Fibroblast of the conjunctiva (primary cell): ENCODE measurements at places on chromosomes 7 and 10.
A peak's percentile ranks its signal among the peaks of the same experiment; 100 is the strongest.

GRCh38 chr10:112295853-112296830, 12.9 kb downstream of the TECTB start:
- DNase-seq, result peak; percentile 8

DNA sequence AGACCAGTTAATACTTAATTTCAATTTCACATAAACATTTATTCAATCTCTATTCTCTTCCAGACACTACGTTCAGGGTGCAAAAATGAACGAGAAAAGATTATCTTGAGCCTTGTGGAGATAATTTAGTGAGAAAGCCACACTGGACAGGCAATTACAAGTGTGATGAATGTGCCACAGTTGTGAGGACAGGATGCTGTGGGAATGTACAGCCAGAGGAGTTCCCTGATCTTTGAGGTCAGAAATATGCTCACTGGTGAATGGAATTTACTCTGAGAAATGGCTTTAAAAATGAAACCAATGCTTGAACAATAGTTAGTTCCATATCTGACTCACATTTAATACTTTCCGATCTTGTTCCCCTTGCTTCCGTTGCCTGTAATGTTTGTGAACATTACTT, 864.8 kb downstream of the GATA3 start:
- no peak for DNase-seq

DNA sequence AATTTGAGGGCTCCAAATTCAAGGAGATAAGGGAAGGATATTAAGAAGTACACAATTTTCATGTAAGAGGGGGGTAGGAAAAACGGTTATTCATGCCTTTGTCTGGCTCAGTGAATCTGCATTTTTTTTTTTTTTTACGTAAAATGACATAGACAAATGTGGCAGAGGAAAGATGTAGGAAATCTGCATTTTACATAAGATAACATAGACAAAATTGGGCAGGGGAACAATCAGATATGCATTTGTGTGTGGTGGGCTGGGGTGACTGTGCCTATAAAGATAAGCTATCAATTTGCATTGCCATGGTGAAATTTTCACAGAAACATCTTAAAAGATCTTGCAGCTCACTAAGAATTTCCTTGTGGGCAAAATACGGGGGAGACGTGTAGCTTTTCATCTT, 92.7 kb upstream of the GPR141 start:
- no peak for DNase-seq

DNA sequence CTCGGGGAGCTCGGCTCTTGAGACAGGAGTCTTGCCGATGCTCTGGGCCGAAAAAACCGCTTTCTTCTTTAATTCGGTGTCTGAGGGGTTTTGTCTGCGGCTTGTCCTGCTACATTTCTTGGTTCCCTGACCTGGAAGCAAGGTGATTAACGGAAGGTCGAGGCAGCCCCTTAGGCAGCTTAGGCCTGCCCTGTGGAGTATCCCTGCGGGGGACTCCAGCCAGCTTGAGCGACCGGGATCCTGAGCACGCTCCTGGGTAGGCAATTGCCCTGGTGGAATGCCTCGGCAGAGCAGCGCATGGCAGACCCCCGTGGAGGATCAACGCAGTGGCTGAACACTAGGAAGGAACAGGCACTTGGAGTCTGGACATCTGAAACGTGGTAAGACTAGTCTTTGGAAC, 30.5 kb upstream of the GHITM start:
- DNase-seq, result no peak

DNA sequence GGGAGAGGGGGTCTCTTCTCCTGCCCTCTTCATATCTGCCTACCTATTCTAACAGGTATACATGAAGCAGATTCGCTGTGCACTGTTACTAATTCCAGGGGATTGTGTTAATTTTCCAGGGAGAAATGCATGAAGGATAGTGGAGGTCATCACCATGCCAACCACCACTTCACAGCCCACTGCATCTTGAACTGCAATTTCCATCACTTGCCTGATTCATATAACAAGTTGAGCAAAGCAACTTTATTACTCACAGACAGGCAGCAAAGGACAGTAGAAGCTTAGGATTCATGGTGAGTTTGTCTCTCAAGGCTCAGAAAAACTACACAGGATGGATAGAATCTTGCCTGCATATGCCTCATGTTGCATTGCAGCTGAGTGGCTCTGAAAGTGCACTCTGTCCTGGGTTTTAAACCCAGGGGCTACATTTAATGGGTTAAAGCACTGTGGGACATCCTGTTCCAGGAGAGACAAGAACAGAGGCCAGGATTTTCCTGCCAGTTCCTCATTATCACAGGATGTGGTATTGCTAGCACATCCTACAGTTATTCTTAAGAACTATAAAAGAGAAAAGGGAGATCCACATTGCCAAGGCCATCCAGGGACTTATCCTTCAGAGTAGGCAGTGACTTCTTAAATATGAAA, 136.9 kb upstream of the PRSS1 start:
- DNase-seq, result no peak

DNA sequence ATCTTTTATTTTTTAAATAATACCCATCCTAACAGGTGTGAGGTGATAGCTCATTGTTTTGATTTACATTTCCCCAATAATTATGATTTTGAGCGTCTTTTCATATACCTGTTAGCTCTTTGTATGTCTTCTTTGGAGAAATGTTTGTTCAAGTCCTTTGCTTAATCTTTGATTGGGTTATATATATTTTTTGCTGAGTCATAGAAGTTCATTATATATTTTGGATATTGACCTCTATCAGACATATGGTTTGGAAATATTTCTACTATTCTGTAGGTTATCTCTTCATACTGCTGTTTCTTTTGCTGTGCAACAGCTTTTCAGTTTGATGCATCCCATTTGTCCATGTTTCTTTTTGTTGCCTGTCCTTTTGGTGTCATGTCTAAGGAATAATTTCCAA, 23.6 kb upstream of the HYAL4 start:
- no peak for DNase-seq

- DNase-seq, result peak; percentile 69
These were observed 46.9 kb downstream of the EGFR start for GRCh38 chr7:55065511-55066229.

DNA sequence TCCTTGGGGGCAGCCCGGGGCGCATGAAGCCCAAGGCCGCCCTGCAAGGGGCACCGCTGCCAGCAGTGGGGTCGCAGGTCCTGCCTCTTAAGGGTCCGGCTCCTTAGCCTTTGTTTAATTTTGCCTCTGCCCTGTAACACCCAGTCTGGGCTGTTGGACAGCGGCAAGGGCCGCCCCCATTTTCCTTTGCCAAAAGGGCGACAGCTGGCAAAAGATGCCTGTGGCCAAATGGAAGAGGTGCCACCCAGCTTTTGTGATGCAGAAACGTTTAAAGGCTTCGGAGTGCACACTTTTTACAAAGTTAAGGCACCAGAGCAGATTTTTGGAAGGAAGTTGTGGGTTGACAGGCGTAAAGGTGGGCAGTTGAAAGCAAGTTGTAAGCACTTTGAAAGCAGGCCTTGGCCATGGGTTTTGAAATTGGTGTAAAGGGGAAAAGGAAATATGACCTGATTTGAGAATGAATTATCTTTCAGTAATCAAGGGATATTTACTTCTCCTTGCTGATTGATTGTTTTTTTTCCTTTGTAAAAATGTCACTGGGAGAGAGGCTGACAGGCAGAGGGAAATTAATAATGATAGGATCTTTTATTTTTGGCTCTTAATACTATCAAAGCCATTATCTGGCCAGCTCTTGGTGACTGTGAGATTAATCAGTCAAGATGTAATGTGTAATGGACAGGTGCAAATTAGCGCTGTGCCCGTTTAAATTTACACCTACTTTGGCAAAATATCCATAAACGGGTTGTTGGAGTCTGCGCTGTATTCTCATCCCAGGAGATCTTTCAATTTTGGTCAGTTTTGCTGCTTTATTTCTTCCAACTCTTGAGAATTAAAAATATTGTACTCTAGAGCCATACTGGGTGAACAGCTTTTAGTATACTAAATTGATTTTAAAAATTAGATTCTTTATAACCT, 1.2 kb downstream of the CASD1 start:
- no peak for DNase-seq

GRCh38 chr10:103502849-103503660, 9.6 kb downstream of the NEURL1 start:
- DNase-seq, result no peak

GRCh38 chr10:117140525-117140902, 2.4 kb upstream of the VAX1 start:
- DNase-seq, result no peak

DNA sequence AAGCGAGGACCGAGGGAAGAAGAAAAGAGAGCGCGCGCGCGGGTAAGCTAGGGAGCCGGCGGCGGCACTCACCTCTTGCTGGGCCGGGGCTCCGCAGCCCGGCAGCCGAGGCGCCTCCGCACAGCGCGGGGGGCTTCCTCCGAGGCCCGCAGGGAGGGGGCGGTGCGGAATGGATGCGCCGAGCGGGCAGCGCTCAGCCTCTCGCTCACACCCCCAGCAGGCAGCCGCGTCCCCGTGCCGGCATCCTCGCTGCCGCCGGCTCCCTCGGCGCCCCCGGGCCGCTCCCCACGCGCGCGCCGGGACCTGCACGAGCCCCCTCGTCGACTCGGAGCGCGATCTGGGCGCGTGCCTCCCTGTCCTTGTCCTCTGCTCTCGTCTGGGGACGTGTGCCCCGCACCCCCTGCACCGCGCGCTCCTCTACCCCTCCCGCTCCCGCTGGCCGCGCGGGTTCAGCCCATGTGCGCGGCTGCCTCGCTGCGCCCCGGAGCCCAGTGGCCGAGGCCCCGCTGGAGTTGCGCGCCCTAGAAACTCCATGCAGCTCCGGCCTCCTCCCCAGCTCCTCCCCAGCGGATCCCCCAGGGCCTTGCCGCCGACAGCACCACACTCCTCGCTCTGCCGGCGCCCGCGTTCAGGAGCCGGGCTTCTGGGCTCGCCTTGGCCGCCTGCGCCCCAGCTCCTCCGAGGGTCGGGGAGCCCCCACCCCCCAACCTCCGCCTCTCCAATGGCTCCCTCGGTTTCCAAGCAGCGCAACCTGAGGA, 75.3 kb downstream of the CALN1 start:
- no peak for DNase-seq

DNA sequence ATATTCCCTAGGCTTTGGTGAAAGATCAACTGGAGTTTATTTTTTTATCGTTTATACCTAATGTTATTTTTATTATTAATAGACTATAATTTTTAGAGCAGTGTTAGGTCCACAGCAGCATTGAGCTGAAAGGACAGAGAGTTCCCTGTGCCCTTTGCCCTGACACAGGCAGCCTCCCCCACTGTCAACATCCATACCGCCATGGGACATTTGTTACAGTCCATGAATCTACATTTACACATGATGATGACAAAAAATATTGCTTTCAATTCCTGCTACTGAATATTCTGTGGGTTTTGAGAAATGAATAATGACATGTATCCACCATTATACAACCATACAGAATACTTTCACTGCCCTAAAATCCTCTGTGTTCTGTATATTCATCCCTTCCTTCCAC, 1297.5 kb upstream of the SORCS1 start:
- DNase-seq, result no peak

GRCh38 chr7:77327067-77327931, 88.8 kb downstream of the GSAP start:
- no peak for DNase-seq

GRCh38 chr10:7512487-7512886, 101.7 kb upstream of the SFMBT2 start:
- DNase-seq, result no peak

- DNase-seq, result no peak
These were observed 128.0 kb upstream of the CACUL1 start for GRCh38 chr10:118882741-118883140.

DNA sequence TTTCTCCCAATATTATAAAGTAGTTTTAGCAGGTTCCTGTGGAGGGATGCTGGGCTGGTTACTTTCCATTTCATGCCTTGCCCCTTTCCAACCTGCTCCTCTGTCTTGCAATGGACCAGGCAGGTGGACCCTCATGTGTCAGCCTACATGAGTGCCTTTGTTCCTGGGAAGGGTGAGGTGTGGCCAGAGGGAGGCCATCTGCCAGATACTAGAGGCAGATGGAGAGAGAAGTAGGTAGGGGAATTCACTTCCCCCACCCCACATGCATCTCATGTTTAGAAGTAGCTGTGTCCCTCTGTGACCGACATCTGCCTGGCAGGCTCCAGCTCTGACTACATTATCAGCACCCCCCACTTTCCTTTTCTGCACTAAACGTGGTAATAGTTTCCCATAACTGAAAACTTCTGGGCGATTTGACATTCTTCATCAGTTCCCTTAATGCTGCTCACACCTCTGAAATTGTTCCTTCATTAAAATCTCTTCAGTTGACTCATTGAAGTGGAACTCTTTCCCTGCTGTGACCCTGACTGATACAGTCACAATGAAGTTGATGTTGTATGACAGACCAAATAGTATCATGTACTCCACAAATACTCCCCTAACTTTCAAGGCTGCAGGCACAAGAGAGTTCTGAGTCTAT, 396.3 kb upstream of the FZD8 start:
- DNase-seq, result no peak

DNA sequence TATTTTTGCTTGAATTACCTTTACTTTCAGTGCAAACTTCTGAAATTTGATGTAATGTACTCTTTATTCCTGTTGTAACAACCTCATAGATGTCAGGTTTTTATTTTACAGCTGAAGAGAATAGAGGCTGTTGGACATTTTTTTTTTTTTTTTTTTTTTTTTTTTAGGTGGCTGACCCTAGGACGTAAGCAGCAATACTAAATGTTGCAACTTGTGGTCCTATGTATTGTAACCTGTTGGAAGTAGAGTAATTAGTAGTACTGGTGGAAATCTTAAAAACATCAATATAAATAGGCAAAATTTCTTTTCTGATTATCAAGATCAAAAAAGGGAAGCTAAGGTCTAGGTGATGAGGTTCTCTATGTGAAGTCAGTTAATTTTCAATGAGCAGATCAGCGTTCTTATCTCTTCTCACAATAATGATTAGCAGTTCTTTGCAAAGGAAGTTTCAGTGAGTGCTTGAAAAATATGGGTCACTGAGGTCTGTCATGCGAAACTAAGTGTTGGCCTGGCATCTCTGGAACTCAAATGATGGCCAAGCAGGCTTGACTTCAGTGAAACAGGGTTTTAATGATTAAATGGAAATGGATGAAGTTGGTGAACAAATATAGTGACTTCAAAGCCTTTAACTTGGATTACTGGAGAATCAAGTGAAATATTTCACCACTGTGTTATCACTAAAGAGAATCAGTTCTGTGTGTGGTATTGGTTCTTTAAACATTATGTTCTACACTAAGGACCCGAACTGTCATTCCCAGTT, 42.7 kb downstream of the BICC1 start:
- DNase-seq, result no peak

DNA sequence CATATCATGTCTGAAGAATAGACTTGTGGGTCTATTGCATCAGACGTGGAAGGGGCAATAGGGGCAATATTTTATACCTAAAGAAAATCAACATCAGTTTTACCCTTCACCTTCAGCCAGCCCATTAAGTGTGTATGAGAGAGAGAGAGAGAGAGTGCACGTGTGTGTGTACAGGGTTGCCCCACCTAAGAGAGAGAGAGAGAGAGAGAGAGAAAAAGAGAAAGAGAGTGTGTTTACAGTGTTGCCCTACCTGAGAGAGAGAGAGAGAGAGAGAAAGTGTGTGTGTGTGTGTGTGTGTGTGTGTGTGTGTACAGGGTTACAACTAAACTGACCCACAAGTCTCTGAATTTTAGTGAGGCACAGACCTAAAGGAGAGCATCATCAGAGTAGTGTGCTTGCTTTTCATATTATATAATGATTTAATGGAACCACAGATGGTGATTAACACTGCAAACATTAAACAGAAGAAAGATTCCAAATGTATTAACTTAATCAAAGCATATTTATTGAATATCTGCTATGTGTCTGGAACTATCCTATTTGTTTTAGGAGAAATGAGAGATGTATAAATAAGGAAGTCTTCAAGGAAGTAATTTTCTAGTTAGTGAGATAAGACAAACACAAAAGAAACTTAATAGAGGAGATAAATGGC, 66.8 kb downstream of the CD36 start:
- DNase-seq, result no peak
